NCI-H1417 (cell line): ENCODE measurements at places on chromosomes 1 and 21.

DNA sequence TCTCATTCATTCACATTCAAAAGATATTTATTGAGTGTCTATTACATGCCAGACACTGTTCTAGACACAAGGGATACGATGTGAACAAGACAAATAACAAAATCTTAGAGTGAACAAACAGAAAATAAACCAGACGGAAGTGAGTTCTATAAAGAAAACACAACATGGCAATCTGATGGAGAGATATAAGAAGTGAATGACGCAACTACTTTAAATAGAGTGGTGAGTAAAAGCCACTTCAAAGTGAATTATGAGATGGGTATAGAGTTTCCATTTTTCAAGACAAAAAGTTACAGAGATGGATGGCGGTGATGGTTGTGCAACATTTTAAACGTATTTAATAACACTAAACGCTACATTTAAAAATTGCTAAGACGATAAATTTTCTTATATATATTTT, 75.4 kb downstream of the CEP170 start:
- DNase-seq, result no peak

DNA sequence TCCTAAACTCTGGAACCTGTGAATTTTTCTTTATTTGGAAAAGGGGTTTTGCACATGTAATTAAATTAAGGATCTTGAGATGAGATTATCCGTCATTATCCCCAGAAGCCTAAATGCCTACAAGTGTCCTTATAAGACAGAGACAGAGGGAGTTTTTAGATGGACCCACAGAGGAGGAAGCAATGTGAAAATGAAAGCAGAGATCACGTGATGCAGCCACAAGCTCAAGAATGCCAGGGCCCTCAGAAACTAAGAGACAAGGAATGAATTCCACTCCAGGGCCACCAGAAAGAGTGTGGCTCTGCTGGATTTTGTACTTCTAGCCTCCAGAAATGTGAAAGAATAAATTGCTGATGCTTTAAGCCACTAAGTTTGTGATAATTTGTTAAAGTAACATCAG, 183.6 kb upstream of the UBE2U start:
- DNase-seq, result no peak

DNA sequence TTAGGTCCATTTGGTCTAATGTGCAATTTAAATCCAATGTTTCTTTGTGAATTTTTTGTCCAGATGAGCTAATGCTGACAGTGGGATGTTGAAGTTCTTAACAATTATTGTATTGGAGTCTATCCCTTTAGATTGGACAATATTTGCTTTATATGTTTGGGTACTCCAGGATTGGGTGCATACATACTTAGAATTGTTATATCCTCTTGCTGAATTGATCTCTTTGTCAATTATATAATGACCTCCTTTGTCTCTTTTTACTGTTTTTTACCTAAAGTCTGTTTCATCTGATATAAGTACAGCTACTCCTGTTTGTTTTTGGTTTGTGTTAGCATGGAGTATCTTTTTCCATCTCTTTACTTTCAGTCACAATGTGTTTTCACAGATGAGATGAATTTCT, 22.2 kb downstream of the CD55 start:
- DNase-seq, result no peak

DNA sequence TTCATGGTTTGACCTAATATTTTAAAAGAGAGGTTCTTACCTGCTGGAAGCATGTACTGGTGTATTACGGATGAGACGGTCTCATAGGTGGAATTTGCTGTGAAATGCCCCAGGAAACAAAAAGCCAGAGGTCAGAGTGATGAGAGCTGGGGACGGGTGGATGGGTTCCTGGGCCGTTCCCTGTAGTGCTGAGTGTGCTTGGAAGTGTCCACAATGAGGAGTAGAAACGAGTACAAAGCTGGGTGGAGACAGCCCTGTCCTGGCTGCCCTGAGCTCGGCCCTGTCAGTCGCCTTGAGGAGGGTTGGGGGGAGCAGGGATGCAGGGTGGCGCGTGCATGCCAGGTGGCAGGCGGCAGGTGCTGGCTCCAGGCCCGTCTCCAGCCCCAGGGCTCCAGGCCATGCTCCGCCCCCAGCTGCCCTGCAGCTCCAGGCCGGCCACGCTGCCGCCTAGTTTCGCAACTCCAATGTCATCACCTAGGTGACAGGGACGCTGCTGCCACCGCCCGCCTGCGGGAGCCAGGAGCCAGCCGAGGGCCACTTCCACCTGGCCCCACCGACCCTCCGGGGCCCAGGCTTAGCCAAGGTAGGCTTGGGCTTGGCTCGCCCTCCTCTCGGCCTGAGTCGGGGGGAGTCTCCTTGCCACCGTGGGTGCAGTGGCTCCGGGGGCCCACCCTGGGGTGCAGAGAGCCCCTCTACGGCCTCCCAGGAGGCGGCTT, 16.4 kb downstream of the TP73 start:
- peak; percentile 74 for DNase-seq

GRCh38 chr1:48216313-48216712, 6.2 kb upstream of the SLC5A9 start:
- no peak for DNase-seq

- DNase-seq, result no peak
These were observed 9.4 kb upstream of the MT1HL1 start for GRCh38 chr1:237013608-237014007.

- no peak for DNase-seq
These were observed 17.6 kb downstream of the NOS1AP start for GRCh38 chr1:162087111-162087510.

DNA sequence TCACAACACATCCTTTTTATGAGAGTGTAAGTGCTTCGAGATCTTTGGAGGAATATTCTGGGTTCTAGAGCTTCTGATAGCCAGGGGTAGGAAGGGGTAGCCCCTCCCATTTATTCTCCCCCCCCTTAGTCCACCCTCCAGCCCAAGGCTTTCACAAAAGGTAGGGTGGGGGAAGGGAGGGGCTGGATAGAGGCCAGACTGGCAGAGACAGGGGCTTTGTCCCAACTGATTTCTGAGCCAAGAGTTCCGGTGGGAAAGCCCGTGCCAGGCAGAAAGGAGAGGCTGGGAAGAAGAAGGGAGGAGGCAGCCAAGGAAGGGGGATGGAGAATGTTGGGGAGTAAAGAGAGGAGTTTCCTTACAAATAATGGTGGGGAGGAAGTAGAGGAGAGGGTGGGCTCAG, 3.1 kb downstream of the BCAN start:
- no peak for DNase-seq

DNA sequence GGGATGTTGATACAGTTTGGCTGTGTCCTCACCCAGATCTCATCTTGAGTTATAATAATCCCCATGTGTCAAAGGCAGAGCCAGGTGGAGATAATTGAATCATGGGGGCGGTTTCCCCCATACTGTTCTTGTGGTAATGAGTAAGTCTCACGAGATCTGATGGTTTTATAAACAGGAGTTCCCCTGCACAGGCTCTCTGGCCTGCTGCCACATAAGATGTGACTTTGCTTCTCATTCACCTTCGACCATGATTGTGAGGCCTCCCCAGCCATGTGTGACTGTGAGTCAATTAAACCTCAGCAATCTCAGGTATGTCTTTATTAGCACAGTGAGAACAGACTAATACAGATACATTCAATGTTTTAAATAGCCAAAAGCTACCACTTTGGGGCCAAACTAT, 41.1 kb downstream of the SLC35F3 start:
- DNase-seq, result no peak

- no peak for DNase-seq
These were observed 107.8 kb downstream of the NME7 start for GRCh38 chr1:169259816-169260215.

DNA sequence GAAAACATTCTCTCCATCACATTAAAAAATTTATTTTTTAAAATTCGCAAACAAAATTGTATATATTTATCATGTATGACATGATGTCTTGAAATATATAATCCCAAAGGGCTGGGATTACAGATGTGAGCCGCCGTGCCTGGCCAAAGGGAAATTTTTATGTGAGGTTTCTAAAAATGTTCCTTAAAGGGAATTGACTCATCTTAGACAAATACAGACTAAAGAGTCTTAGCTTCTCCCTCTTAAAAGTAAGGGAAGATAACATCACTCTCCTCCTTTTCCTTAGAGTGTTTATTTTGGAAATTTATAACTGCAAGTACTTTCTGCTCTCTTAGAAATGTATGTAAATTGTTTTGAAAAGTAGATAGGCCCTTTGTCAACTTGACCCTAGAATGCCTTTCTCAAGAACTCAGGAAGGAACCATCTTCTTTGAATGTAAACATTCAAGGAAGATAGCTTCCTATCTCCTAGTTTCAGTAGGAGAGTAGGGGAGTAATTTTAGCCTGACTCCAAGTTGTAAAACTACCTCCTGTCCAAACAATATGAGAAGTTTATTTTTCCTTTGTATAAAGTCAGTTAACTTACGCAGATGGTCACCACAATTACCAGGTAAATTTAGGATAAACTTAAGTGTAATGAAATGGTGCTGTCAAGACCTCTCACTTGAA, 59.5 kb downstream of the C21orf91 start:
- no peak for DNase-seq
